ENCODE measurements at places on chromosomes 16 and 17.

- no peak for DNase-seq
Measured at GRCh38 chr16:56848029-56848936, 16.7 kb upstream of the SLC12A3 start.

DNA sequence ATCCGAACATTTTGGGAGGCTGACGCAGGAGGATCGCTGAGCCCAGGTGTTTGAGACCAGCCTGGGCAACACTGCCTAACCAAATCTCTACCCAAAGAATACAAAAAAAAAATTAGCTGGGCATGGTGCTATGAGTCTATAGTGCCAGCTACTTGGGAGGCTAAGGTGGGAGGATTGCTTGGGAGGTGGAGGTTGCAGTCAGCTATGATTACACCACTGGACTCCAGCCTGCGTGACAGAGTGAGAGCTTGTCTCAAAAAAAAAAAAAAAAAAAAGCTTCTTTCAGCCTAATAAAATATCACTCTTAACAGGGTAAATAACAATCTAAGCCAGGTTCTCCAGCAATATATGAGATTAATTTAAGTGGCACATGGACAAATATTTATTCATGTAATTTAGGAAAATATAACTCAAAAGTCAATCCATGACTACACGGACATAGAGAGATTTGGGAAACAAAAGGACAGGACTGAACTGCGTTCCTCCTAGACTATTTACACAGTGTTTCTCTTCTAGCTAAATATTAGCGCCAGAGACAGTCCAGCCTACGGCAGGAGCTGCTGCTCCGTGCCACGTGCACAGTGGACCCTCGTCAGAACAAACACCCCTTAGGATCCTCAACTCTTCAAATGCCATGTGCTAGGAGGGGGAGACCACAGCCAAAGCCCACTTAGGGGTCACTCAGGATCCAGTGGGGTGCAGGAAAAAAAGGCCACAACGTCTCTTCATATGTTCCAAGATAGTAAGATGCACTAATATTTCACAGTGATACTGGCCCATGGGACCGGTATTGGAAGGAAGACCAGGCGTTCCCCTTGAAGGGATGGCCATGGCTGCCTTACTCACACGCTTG lies 8.7 kb downstream of the USP36 start:
- DNase-seq = no peak

GRCh38 chr16:64280317-64280716 lies 841.5 kb downstream of the CDH11 start:
- DNase-seq = no peak

DNA sequence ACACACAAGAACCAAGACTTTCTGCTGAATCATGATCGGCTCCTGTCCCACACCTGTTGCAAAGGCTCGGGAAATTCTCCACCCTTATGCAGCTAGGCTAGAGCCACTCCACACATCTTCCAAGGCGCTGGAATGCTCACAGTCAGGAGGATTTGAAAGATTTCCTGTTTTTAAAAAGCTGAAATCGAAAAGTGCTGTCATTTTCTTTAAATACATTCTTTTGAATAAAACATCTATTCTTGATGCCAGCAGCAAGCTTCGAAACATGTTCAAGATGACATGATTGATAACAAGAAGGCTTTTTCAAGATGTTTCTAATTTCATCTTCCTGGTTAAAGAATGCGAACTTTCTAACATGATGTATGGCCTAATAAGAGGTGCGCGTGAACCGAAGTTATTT lies 219.7 kb upstream of the CDH5 start:
- DNase-seq = no peak

DNA sequence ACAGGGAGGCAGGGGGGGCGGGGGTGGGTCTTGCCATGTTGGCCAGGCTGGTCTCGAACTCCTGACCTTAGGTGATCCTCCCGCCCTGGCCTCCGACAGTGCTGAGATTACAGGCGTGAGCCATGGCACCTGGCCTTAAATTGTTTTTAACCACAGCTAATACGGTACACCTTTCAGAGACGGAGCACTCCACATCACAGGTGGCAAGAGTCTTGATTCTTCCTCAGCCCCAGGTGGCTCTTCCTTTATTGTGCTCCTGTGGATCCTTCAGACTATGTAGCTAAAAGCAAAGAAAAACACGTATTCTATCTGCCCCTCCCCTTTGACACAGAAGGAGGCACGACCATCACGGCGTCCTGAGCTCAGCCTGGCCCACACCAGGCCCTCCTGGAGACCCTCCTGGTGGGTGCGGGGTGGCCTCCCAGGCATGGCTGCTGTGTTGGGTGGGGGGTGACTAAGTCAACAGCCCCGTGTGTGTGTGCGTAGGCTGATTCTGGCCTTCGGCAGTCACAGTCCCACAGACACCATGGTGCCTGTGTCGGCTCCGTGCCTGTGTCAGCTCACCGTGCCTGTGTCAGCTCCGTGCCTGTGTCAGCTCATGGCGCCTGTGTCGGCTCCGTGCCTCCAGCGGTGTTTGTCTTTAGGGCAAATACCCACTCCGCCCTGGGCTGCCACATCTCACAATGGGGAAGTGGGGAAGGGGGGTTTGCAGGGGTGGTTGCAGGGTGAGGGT lies 10.8 kb upstream of the SECTM1 start:
- DNase-seq = no peak

DNA sequence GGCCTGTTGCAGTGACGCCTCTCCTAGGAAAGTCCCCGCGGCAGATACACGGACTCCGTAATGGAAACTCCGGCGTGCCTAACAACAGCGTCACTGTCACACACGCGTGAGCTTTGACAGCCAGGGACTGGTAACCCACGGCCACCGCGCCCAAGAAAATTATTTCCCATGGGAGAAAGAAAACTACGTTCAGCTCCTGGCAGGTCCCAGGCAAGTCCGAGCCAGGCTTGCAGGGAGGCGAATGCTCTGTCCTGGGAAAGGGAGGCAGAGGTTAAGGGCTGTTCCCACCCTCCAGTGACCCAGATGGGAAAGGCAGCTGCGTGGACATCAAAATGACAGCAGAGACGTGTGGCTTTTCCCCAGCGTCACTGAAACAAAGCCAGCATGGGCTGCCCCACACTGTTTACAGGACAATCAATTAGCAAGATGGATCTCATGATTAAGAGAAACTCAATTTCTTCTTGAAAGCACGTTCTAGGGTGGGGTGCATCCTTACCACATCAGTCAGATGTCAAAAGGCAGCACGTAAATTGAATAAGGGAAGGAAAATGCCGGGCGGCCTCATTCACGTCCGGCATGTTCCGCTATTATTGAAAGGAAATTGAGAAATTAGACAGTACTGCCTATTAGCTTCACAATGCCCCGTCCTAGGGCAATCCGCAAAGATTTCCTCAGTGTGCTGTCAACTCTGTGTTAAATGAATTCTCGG lies 82.5 kb downstream of the NXN start:
- DNase-seq = no peak

DNA sequence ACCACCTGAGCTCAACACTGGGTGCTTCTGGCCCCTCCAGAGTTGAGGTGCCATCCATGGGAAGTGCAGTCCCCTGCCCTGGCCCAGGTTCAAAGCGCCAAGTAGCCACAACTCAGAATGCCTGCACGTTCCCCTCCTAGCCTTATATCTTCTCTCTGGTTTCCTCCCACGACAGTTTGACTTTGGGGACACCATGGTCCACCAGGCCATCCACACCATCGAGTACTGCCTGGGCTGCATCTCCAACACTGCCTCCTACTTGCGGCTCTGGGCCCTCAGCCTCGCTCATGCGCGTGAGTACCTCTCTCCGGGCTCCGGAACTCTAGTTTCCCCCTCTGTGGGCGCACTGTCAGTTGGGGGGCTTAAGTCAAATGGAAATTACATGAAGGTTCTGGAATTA lies 22.4 kb upstream of the NAGLU start:
- DNase-seq = no peak

DNA sequence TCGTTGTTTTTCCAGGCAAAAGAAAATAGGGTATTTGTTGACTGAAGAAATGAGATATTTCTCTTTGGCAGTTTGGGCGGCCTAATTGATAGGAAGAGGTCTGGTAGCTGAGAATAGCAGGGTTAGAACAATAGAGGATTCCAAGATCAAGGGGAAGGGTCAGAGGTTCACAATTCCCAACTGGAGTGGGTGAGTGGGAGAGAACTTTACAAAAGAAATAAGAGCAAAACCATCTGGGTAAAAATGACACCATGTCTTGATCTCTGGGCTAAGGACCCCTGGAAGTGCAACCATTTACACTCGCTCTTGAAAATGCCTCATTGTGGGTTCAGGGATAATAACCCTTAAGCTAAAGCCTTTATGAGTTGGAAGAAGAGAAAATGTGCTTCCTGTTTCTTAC lies 180.5 kb downstream of the CDH13 start:
- no peak for DNase-seq

DNA sequence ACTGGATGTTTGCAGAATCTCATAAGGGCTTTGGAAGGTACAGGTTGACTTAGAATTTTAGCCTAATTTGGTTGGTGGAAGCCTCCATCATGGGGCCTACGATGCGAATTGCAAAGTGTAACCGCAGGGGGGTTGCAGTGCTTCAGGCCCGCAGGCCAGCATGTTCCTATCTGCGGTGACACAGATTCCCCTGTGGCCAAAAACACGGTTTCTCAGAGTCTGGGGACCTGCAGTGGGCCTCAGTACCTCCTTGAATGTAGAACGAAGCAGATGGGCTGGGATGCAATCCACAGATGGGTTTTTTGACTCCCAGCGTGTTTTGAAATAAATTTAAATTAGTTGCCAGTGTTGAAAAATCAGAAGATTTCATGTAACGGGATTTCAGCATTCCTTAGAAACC lies 34.7 kb downstream of the KIAA0513 start:
- no peak for DNase-seq

GRCh38 chr16:10981697-10982216 lies 37.4 kb downstream of the CLEC16A start:
- DNase-seq = no peak

DNA sequence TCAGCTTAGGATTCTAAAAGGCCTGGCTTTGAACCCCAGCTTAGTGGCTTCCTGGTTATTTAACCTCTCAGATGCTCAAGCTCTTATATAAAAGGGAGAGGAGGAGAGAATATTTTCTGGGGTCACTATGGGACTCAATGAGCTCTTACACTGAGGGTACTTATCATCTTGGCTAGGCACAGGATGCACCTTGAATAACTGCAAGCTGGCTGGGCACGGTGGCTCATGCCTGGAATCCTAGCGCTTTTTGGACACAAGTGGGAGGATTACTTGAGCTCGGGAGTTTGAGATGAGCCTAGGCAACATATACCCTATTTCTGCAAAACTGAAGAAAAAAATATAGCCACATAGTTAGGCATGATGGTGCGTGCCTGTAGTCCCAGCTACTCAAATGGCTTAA lies 665.3 kb upstream of the RBFOX1 start:
- no peak for DNase-seq

- DNase-seq = no peak
Measured at GRCh38 chr17:5396612-5397011, 22.9 kb downstream of the NUP88 start.

GRCh38 chr16:57307365-57307764 lies 22.9 kb upstream of the PLLP start:
- DNase-seq = no peak

DNA sequence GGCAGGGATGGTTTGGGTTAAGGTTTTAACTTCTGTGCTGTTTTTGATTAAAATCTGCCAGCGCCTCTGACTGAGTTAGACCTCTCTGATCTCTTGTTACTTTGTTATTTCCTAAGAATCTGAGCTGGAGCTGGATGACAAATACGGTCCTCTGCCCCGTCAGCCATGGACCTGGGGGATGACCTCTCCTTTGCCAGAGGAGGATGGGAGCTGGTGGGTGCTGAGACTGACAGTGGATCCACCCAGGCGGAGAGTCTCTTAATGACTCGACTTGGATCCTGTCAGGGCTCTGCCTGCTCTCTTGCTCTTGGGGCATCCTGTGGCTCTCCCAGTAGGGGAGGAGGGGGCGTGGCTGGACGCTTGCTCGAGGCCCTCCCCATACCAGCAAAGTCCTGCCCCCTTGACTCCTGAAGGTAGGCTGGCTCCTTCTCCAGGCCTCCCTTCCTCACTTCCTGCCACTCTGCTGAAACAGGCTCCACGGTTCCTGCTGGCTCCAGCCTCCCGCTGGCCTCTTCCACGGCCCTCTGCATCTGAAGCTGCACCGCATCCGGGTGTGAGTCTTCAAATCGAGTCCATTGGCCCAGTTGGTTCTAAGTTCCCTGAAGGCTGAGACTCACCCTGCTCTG lies 24.8 kb upstream of the MAP3K14 start:
- DNase-seq = peak; percentile 90

GRCh38 chr17:76199469-76199868 lies 40.8 kb downstream of the RNF157 start:
- DNase-seq = no peak

GRCh38 chr17:27888945-27889344 lies 4.2 kb downstream of the LYRM9 start:
- DNase-seq = peak; percentile 55

DNA sequence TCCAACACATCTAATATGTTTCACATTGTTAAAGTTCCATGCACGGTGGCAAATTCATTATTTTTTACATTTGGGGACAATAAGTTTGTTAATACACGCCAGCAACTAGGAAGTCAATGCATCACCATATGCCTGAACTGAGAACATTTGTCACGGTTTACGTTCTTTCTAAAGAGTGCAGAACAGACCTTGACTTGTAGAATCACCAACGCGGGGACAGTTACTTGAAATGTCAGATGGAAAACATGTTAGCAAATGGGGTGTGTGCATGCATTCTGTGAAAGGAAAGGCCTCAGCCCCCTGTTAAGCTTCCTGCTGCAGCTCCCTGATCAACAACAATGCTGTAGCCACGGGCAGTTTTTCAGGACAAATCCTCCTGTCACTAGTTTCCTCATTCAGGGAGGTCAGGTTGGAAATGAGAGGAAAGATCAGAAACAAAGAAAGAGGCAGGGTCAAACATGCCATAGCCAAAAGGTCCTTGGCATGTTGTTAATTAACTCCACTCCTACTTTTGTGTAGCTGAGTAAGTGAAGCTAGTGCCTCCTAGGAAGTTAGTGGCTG lies 18.4 kb downstream of the SMIM36 start:
- DNase-seq = no peak

GRCh38 chr17:60615108-60615507 lies 15.1 kb downstream of the PPM1D start:
- peak; percentile 26 for DNase-seq

DNA sequence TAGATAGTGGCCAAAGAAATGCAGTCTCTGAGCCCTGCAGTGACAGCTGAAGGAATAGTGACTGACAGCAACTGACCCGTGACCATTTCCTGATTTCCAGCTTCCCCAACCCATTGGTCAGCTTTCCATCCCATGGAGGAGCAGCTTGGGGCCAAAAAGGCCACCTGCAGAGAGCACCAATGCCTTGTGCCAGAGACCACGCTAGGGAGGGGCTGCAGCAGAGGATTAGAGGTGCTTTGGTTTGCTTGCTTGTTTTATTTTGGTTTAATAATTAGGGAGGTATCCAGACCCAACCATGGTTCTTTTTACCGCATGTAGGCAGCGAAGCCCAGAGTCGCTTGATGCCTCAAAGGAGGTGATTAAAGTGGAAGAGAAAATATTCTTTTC lies 61.3 kb upstream of the SIAH1 start:
- no peak for DNase-seq

GRCh38 chr17:13004336-13004735 lies 13.5 kb downstream of the ELAC2 start:
- no peak for DNase-seq

GRCh38 chr16:81443688-81444447 lies 740 bp upstream of the CMIP start:
- peak; percentile 74 for DNase-seq
